ENCODE measurements at places on chromosomes 7 and 10.

DNA sequence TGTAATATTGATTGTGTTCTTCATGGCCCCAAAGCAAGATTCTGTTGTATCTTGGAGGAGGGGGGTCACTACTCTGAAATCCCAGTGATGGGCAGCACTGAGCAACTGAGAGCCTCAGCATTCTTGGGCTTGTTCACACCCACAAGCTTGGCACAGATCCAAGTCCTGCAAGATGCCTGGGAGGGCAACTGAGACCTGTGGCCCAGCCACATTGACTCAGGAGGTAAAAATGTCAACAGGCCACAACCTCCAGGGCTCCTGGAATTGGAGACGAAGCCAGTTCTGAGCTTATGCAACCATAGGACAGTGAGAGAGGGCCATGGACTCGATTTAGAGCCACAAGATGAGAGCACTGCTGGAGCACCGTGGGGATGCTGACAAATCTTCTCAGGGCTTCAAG lies 3.1 kb upstream of the DOCK1 start:
- no peak for DNase-seq

DNA sequence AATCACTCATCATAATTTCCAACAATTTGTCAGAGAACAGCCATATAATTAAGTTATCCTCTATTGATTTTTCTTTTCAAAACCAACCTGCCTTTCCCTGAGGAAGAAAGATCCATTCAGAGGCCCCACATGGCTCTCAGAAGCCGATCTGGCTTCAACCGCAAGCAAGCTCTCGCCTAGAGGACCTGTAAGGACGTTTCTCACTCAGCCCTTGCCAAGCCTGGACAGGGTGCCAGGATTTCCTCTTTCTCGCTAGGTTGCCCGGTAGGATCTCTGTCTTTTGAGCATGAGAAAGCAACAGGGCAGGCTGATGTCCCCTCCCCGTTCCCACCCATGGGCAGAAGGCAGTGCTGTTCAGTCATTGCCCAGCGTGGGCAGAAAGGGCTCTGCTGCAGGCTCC lies 13.0 kb downstream of the AIFM2 start:
- no peak for DNase-seq

- peak; percentile 67 for DNase-seq
Measured at GRCh38 chr10:80202934-80203834, 2.2 kb downstream of the ANXA11 start.

DNA sequence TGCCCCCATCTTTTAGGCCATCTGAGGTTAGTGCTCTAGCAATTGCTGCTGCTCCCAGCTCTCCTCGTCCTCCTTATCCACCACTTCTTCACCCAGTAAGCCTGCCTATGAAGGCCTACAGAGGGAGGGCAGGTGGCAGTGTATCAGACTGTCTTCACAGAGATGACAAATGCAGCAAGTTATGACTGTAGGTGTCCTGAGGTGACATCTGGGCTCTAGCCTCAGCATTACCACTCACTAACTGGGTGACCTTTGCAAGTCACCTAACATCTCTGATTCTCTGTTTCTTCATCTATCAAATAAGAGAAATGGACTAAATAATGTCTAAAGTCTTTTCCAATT lies 151.6 kb downstream of the NOC3L start:
- DNase-seq = no peak

DNA sequence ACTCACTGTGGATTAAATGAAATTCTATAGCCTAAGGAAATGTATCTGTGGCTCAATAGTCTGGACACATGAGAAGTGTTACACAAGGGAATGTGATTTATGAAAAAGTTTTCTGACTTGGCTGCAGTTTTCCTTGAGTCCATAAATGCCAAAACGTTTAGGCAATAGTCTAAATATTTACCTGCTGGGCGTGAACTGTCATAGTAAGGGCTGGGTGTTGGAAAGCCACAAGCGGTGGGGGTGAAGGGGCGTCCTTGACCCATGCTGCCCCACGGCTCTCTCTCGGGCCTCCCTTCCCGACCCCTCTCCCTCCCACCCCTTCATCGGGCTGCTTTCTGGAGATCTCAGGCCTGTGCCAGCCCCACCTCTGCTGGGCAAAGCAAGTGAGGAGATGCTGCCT lies 223.7 kb downstream of the BUB3 start:
- no peak for DNase-seq

GRCh38 chr10:373526-374309 lies 238.5 kb downstream of the ZMYND11 start:
- no peak for DNase-seq

- DNase-seq = no peak
Measured at GRCh38 chr10:119221666-119222065, 14.3 kb downstream of the GRK5 start.

GRCh38 chr7:155466814-155467733 lies 9.1 kb downstream of the EN2 start:
- DNase-seq = no peak

Measured in stimulated activated CD4-positive, alpha-beta T cell treated with anti-CD3 and anti-CD28 coated beads, Interleukin-4, amount 100 ng/mL, for 4 hours (primary cell).